ENCODE measurements at places on chromosomes 7 and 10. TPM values are rescaled to one million over a fixed set of nuclear protein-coding genes. Genes with fewer than 3 reads are reported as not detected.

DNA sequence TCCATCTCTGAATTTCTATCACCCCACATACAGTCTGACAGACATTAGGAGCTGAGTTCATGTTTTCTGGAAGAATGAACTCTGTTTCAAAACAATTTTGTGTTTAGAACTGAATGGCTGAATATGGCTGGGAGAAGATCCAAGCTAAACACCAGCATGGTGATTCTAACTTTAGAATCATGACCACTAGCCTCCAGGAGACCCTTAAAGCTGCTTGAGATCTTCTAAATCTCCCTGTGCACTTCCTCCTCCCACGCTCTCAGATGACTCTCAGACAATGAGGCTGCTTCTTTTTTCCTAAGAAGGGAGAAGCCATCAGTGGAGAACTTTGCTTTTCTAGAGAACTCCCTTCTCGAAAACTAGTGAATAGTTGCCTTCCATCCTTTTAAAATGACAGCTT, 711.2 kb downstream of the GRID1 start:
- no peak for DNase-seq

DNA sequence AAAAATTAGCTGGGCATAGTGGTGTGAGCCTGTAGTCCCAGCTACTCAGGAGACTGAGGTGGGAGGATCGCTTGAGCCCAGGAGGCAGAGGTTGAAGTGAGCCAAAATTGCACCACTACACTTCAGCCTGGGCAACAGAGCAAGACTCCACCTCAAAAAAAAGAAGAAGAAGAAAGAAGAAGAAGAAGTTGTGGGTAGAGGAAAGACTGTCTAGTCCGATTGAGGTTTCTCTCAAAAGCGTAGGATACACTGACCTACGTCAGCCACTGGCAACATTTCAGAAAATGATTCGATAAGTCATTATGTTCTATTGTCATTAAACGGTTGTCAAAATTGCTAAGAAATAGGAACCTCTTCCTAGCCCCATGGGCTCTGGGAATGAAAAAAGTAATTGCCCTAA, 22.3 kb upstream of the RHBDD2 start:
- no peak for DNase-seq

SDK1 gene
- total RNA-seq: 2.5 TPM

SORCS1 gene
- total RNA-seq: 2.3 TPM

DNA sequence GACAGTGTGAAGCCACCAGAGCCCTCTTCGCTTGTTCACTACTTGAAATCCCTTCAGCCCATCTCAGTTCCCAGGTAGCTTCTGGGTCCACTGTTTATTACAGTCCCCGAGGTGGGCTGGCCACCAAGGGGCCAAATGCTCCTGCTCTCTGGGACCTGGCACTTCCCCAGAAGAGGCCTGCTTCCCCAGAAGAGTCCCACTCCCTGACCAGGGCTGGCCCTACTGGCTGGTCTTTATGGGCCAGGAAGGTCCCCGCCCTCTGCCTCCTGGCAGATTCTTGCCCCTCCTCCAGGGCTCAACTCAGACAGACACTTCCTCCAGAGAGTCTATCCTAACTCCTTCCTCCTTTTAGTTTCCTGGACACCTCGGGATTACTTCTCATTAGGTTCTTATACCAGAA, 70.7 kb upstream of the LRRC18 start:
- DNase-seq: no peak

DNA sequence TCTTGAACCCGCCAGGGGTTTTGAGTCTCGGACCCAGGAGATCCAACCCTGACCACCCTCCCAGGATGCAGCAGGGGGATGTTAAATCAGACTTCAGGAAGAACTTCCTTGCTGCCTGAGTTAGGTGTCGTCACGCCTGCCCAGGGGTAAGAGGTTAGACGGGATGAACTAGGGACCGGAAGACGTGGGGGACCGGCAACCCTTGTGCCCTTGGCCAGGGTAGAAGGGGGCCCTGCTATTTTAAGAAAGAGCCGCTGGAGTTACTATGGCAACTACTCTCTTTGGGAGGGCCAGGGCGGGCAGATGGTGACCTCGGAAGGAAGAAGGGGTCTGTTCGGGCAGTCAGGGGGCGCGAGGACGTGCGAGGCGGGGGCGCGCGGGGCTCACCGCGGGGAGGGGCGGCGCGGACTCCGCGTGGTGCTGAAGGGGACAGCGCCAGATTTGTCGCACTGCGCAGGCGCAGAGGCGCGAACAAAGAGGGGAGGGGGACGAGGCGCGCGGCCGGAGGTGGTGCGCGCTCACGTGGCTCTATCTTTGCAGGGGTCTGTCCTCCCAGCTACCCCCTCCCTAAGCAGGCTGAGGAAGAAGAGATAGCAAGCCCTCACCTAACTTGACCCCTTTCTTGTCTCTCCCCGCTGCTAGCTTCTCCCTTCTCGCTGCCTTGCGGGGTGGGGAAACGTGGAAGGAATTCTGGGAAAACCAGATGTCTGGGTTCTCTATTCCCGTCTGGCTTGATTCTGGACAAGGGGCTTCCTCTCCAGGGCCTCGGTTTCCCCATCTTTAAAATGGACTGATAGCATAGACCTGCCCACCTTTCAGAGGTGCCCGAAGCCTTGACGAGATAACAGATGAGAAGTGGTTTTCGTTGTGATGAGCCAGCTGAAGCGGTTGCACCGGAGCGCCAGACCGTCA, 940 bp upstream of the PSD start:
- DNase-seq: peak; percentile 75

DNA sequence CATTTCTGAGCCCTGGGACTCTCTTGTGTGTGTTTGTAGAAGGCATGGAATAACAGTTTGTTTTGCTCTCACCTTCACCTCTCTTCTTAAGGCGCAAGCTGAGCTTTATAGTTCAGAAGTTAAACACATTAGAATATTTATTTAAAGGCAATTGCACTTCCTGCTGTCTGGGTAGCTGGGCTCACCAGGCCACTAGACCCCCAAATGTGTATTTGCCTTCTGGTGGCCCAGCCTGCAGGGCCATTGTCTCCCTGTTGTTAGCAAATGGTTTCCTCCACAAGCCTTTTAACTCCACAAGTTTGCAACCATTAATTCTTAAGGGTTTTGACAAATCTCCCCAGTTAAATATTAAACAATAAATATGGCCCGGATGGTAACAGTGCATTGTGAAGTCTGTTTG, 31.1 kb upstream of the NEUROD6 start:
- no peak for DNase-seq

GRCh38 chr7:113119429-113119828, 1.1 kb upstream of the SMIM30 start:
- no peak for DNase-seq

NUTM2E gene
- 0.10 TPM for total RNA-seq

DNA sequence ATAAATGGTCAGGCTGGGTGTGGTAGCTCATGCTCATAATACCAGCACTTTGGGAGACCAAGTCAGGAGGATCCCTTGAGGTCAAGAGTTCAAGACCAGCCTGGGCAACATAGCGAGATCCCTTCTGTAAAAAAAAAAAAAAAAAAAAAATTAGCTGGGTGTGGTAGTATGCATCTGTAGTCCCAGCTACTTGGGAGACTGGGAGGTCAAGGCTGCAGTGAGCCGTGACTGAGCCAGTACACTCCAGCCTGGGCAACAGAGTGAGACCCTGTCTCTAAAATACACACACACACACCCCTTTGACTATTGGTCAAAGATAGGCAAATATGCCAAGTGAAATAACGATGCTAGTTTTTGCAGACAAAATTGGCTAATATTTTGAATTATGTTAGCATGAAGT, 80.6 kb downstream of the IGF2BP3 start:
- no peak for DNase-seq

GRCh38 chr10:63205421-63205820, 72.3 kb downstream of the NRBF2 start:
- no peak for DNase-seq

GRCh38 chr7:121329191-121330052, 622 bp downstream of the WNT16 start:
- DNase-seq: no peak

DNA sequence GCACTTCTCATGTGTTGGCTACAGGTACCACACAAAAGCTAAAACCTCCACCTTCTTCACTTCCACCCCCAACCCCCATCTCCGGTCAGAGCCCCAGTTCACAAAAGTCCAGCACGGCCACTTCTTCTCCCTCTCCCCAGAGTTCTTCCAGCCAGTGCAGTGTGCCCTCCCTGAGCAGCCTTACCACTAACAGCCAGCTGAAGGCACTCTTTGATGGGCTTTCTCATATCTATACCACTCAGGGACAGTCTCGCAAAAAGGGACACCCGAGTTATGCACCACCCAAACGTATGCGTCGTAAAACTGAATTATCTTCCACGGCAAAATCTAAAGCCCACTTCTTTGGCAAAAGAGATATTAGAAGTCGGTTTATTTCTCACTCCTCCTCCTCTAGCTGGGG, 135.7 kb upstream of the SAMD8 start:
- DNase-seq: no peak

GRCh38 chr7:148327379-148327778, 263.2 kb upstream of the C7orf33 start:
- DNase-seq: no peak

DNA sequence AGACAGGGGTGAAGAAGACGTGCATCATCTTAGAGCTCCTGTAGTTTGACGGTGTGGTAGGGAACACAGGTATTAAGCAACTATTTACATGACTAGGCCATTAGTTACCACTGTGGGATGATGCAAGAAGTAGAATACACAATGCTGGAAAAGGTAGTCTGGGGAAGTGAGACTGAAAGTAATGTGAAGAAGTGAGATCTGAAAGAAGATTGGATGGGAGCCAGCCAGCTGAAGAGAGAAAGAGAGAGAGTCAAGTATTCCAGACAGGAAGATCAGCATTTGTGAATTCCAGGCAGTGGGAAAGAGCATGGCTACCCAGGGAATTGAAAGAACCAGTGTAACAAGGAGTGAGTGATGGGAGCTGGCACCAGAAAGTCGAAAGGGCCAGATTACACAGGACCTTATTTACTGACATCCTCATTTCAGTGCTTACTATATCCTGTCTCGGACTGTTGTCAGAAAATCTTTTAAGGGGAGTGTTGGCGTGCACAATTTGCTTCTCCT, 4.0 kb upstream of the CFAP58 start:
- no peak for DNase-seq

C10orf62 gene
- 0.35 TPM for total RNA-seq

GRCh38 chr7:155865830-155866525, 53.7 kb upstream of the SHH start:
- DNase-seq: no peak

DNA sequence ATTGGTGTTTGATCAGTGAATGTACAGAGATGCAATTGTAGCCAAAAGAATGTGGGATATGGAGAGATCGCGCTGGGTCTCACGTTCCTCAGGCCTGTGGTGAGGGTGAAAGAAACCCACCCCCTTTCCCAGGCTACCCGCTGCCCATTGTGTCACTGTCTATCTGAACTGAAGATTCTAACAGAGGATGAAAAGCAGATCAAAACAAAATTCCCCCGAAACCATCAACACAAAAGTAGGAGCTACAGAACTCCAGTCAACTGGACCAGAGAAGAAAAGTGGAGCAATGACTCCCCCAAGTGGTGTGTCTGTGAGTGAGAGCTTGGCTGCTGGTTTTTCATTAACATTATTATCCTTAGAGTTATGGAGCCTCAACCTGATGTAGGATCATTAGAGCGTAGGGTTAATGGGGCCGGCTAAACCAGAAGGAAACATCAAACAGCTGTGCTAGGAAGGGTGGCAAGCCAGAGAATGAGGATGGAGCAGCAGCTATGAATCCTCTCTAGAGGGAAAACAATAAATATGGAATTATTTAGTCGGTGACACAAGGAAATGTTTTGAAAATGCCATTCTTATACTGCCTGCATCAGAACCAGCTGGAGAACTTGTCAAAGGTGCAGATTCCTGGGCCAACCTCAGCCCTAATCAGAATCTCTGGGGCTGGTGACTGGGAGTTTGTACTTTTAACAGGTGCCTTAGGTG, 38.3 kb downstream of the AKR1B1 start:
- DNase-seq: no peak

MDFIC gene
- 19.9 TPM for total RNA-seq

- no peak for DNase-seq
Observed at GRCh38 chr10:108638225-108638624, 1285.1 kb downstream of the XPNPEP1 start.

SUN3 gene
- total RNA-seq: not detected

DNA sequence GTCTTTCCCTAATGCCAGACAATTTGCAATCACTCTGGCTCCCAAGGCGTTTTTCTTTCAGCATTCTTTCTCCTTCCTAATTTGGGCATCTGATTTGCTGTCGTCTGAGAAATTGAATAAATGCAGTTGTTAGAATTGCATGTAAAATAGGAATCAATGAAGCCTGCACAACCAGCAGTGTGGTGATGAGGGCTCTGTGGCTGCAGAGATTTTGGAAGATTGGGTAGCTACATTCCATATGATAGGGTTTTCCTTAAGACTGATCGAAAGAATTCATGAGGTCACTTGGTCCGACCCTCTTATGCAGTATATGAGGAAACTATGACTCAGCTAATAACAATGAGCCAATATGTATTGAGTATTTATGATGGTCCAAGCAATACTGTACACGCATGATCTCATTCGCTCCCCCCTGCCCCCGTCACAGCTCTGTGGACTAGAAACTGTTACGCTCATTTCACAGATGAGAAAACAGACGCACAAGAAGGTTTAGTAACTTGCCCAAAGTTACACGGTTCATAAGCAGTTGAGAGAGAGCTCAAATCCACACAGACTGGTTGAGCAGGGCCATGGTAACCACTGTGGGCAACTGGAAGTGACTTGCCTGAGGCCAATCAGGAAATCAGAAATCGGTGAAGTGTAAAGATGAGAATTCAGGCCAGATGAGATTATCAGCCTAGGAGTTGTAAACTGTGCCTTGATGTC, 527.2 kb downstream of the GATA3 start:
- DNase-seq: no peak

VKORC1L1 gene
- 18.2 TPM for total RNA-seq

Measured in left ventricle myocardium superior (tissue), 1 donor.